IPS DF 19.7 (cell line): ENCODE measurements at places on chromosomes 7 and 10.

DNA sequence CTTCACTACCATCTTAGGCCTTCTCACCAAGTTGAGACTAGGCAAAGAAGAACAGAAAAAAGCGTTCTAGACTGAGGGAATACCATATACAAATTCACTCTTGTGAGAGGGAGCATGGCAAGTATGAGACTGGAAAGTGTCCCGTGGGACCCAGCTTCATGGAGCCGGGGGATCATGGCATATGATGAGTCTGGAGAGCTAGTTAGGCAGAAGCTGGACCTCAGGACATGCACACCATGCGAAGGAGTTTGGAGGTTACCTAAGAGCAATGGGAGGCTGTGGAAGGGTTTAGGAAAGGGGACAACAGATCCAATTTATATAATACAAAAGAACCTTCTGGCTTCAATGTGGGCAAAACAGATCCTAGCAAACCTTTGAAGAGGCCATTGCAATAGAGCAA is 34.1 kb downstream of the STK17A start:
- no peak for DNase-seq

- DNase-seq, result no peak
Observed at GRCh38 chr10:6218692-6219493, 16.2 kb downstream of the PFKFB3 start.

GRCh38 chr7:151520419-151521261 is 945 bp upstream of the RHEB start:
- no peak for DNase-seq

DNA sequence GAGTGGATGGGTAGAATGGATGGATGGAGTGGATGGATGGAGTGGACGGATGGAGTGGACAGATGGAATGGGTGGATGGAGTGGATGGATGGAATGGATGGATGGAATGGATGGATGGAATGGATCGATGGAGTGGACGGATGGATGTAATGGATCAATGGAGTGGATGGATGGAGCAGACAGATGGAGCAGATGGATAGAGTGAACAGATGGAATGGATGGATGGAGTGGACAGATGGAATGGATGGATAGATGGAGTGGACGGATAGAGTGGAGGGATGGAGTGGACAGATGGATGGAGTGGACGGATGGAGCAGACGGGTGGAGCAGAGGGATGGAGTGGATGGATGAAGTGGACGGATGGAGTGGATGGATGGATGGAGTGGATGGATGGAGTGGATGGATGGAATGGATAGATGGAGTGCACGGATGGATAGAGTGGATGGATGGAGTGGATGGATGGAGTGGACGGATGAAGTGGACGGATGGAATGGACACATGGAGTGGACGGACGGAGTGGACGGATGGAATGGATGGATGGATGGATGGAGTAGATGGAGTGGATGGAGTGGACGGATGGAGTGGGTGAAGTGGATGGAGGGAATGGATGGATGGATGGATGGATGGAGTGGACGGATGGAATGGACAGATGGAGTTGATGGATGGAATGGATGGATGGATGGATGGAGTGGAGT is 260.3 kb upstream of the C7orf33 start:
- no peak for DNase-seq

- no peak for DNase-seq
Observed at GRCh38 chr10:667096-667495, 22.4 kb downstream of the DIP2C start.

- no peak for DNase-seq
Observed at GRCh38 chr7:2520131-2520760, 672 bp downstream of the LFNG start.

DNA sequence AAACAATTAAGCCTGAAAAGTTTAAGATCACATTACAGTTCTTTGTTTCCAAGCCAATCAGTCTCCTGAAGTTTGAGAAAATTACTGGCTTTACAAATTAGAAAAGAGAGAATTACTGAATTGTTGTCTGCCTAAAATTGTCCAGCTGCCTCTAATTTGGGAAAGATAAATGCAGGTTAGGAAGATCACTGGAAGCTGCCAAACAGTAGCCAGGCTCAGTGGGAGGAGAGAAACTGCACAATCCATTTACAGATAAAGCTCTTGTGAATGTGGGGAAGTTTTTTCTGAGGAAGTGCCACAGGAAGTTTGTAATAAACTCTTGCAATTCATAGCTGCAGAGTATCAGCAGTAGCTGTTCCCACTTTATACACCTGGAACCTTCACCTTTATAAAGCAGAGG is 100.7 kb downstream of the IQUB start:
- no peak for DNase-seq

DNA sequence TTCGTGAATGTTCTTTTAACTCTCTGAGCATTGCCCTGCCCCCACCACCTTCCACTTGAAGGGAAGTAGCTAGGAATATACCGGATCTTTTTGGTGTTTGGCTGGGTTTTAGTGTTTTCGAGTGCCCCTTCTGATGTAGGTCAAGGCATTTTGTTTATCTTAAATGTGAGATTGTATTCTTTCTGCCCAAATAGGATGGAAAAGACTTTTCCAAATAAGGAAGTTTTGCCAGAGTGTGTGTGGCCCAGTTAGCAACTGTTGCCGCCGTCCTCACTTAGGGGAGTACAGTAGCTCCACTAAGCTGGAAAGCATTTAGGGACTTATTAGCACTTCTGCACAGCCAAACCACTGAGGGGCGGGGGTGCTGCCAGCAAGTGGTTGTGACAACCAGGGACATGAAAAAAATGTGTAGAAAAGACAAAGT is 29.8 kb upstream of the VCL start:
- no peak for DNase-seq

DNA sequence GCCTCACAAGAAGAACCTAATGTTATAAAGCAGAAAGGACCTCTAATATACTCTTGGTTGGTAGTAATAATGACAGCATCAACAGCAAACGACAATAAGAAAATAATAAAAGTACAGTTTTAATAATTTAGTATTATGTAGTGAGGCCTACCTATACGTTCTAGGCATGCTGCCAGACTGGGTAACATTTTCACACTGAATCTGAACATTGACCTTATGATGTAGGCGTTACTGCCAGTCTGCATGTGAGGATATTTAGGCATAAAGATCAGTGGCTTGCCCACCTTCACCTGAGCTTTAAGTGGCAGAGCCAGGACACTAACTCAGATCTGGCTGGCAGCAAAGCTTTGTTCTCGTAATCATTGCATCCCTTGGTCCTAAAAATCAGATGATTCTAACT is 2.5 kb downstream of the FGL2 start:
- no peak for DNase-seq

- no peak for DNase-seq
Observed at GRCh38 chr7:69860941-69861622, 262.8 kb downstream of the AUTS2 start.

- DNase-seq, result no peak
Observed at GRCh38 chr10:118953598-118954393, 75.7 kb upstream of the NANOS1 start.

- DNase-seq, result no peak
Observed at GRCh38 chr10:61097026-61097425, 153.0 kb upstream of the RHOBTB1 start.

DNA sequence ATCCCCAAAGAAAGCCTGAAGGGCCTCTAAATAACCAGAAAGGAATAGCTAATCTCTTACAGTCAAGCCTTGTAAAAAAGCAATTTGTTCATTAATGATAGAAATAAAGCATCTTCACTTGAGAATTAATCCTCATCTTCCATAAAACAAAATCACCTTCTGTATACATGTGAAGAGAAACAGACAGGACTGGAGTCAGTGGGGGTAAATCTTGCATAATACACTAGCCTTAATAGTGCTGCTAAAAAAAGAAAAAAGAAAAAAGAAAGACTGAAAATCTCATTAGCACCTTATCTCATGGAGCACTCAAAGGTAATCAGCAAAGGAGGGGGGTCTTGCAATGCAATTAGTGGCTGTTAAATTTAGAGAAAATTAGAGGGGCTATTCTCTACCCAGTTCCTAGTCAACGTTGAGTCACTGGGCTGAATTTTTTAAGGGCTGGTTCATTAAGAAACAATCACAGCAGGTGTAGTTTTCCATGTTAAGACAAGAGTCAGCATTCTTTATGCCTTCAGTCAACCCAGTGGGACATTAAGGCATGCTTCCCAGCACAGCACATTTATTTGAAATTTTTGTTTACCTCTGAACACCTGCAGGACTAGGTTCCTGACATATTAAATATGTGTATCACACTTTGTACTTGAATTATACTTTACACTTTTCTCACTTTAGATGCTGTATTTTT is 1455.7 kb upstream of the CELF2 start:
- DNase-seq, result no peak

- DNase-seq, result no peak
Observed at GRCh38 chr10:124550293-124551034, 88.8 kb downstream of the LHPP start.

DNA sequence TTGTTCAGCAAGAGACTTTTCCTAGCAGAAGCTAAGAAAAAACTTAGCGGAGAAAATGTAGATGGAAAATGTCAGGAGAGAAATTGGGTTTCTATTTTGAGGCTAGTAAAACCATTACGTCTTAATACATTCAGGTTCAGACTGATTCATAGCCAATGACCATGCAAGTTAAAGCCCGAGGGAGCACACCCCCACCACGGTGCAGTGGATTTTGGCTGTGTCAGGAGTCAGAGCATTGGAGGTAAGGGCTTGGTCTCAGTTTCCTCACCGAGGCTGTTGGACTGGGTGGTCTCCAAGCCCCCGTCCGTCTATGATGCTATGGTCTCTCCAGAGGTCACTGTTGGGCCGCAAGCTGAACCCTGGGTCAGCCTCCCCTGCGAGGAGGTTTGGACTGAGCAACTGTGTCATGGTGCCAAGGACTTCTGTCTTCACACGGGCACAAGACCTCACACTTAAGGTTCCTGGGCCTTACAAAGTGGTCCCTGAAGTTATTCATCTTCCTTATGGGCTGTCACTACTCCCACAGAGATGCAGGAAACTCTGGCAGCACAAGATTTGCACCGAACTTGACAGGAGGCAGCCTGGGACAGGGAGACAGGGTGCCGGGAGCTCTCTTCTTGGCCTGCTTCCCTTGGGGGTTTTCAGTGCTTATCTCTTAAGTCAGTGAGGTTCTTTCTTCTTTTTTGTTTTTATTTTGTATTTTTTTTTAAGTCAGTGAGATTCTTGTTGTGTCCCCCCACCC is 186.8 kb downstream of the PHTF2 start:
- DNase-seq, result no peak

DNA sequence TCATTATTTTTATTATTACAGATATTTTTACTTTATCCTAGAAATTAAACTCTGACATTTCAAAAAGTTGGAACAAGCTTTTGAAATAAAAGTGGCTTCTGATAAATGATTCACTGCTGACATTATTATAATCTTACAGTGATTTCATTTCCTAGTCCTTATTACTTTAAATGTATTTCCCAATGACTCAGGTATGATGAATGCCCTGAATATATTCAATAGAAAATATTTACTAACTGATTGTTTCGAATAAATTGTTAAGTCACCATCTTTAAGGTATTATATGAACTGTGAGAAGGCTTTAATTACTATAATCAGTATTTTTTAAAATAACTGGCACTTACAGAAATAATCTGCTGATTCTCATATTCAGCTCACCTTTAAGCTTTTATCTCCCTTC is 21.6 kb downstream of the DKK1 start:
- DNase-seq, result no peak

DNA sequence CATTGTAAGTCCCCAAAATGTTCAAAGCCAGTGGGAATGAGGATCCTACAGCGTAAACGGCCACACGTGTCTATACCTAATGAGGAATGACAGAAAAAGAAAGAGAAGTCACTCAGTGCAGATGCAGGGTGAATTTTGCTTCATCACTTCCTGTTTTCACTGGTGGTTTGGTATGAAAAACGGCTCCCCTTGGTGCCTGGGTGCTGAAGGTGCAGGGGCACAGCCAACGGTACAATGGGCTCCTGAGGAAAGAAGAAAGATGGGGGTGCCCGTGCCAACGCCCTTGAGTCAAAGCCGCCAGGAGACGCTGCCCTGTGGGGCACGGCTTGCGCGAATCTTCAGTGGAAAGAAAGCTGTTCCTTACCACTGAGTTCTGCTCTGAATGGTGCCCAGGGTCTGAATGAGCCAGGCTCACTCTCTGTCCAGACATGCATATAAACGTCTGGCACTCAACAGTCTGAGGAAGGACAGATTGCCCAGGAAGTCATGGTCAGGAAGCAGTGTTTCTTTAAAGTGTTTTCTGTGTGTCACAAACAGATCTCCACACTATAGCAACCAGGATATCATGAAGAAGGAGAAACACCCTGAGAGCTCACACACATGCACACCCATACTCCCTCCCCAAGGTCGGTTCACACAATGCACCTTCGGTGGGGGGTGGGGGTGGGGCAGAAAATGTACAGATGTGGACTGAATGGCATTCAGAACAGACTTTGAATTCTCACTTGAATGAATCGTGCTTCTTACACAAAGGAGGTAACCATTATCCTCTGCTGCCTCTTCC is 105.8 kb downstream of the ELMO1 start:
- DNase-seq, result no peak

DNA sequence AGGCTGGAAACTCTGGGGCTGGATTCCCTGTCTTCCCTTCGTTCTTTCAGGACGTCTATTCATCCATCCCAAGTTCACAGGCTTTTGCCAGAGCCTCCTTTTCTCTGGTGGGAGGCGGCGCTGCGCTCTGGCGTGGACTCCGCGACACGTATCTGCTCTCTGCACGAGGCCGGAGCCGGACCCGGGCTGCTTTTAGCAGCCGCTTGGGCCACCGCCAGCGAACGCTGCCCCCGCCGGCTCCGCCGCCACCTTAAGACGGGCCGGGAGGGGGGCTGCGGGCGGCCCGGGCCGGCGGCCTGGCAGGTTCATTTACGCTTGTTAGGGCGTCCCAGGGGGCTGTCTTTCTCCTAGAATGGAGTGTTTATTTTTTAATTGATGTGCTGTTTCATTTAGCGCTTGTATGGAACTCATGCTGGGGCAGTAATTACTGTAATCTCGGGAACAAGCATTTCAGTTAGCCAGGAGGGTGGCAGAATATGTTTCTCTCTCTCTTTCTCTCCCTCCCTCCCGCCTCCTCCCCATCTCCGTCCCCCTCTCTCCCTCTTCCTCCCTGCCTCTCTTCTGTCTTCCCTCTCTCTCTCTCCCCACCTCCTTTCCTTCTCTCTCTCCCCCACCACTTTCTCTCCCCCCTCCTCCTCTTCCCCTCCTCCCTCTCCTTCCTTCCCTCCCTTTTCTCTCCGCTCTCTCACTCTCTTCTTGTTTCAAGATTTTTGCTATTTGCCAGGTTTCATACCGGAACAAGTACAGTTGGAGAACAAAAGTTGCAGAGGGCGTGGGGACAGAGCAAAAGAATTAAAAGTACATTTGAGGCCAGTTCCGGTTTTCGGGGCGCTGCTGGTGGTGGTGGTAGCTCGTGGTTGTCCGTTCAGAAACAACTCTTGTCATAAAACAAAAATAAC is 1.3 kb upstream of the FZD8 start:
- DNase-seq, result no peak

- DNase-seq, result no peak
Observed at GRCh38 chr7:2201128-2201527, 31.6 kb downstream of the MAD1L1 start.
